ENCODE measurements at places on chromosomes 5 and 9. TPM values are rescaled to one million over a fixed set of nuclear protein-coding genes. Genes with fewer than 3 reads are reported as not detected.
A peak's percentile ranks its signal among the peaks of the same experiment; 100 is the strongest.

Gene AQP7
- polyA plus RNA-seq, result 0.05 TPM

Gene MCC
- 3.6 TPM for polyA plus RNA-seq

Gene RASGRF2
- not detected for polyA plus RNA-seq

GRCh38 chr5:168990679-168991078, 310.3 kb downstream of the SLIT3 start:
- DNase-seq, result no peak

GRCh38 chr9:135984072-135984710, 23.0 kb upstream of the UBAC1 start:
- no peak for DNase-seq

DNA sequence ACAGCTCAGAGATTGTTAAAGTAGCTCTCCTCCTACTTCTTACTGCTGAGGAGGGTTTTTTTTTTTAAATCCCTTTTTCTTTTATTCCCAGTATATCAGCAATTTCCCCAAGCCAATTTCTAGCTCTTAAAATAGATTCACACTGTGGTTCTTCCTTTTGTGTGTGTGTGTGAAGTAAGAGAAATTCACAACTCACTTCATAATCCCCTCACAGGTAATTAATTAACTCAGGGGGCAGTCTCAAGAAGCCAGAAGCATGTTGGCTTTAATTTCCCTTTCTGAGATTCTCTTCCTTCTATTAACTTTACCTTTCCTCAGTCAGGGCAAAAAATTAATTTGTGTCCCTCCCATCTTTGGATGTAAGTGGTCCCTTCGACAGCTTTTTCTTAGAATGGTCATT, 71.0 kb upstream of the HMHB1 start:
- no peak for DNase-seq

Gene TAL2
- polyA plus RNA-seq, result 0.47 TPM

GRCh38 chr9:126773004-126773607, 31.7 kb upstream of the ZBTB43 start:
- DNase-seq, result peak; percentile 52

GRCh38 chr5:158943057-158943456, 156.7 kb downstream of the EBF1 start:
- DNase-seq, result no peak

Gene HBEGF
- polyA plus RNA-seq, result 59.8 TPM

DNA sequence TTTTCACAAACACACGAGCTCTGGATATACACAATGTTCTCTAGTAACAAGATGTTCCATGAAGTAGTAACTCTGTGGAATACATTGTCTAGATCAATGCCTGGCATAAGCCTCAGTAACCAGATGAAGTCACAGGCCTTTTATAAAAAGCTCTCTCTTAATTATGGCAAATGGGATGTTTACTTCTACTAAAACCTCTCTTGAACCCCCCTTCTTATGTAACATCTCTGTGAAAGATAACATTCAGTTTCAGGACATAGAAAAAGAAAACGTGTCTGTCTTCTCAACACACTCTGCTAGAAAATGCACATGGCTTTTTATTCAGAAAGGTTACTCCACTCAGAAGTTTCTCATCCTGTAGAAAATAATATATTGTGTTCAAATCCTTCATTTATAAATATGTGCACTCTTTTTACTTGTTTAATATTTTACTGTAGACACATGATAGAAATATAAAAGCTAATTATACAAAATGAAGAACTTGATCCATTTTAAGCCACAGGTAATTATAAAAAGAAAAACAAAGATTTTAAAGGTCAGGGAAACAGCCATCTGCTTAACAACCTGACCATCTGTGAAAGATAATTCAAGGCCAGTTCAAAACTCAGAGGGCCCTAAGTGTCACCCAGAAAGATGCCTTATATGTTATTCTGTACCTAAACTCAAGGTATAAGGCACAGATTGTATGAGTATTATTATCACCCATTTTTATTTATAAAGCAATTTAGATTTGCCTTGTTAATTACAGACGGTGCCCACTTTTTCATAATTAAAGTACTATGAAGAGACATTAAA, 812.0 kb downstream of the CDH18 start:
- DNase-seq, result no peak

DNA sequence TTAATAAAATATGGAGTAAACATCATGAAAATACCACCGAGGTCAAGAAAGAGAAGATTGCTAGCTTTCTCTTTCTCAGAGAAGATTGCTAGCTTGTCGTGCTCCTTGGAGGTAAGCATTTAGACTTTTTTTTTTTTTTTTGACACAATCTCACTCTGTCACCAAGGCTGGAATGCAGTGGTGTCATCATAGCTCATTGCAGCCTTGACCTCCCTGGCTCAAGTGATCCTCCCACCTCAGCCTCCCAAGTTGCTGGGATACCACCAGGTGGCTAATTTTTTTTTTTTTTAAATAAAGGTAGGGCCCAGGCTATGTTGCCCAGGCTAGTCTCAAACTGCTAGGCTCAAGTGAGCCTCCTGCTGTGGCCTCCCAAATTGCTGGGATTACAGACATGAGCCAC, 26.3 kb upstream of the CPLANE1 start:
- no peak for DNase-seq

- peak; percentile 14 for DNase-seq
Observed at GRCh38 chr9:14103115-14103514, 210.8 kb downstream of the NFIB start.

DNA sequence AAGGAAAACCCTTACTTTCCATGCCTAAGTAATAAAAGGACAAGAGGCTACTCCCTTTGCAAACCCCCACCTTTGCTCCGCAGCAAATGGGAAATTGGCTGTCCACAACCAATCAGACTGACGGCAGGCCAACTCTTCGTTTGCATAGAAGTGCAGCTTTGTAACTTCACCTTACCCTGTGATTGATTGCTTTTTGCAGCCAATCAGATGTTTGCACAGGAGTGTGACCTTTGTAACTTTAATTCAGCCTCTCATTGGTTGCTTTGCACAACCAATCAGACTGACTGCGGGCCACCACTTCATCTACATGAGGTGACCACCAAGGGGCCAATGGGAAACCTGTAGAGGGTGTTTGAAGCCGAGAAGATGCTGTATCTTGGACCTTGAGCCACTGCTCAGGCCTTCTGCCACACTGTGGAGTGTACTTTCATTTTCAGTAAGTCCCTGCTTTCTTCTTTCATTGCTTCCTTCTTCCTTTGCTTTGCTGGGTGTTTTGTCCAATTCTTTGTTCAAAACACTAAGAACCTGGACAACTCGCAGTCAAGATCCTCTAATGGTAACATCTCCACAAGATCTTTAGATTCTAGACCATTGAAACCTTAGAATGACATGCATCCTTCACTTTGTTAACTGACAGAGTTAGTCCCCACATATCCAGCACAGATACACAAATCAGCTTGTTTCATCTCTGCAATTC, 51.3 kb upstream of the FREM1 start:
- DNase-seq, result no peak

DNA sequence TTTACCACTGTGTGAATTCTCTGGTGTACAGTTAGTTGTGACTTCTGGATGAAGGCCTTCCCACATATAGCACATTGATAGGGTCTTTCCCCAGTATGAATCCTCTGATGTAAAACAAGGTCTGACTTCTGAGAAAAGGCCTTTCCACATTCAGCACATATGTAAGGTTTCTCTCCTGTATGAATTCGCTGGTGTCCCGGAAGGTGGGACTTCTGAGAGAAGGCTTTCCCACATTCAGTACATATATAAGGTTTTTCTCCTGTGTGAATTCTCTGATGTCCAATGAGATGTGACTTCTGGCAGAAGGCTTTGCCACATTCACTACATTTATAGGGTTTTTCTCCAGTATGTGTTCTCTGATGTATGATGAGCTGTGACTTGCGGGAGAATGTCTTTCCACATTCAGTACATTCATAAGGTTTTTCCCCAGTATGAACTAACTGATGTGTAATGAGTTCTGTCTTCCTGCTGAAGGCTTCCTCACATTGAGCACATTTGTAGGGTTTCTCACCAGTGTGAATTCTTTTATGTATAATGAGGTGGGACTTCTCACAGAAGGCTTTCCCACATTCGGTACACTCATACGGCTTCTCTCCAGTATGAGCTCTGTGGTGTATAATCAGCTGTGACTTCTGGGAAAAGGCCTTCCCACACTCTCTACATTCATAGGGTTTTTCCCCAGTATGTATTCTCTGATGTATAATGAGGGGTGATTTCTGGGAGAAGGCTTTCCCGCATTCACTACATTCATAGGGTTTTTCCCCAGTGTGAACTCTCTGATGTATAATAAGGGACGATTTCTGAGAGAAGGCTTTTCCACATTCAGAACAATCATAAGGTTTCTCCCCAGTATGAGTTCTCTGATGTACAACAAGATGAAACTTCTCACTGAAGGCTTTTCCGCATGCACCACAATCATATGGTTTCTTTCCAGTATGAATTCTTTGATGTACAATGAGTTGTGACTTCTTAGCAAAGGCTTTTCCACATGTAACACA, 9.1 kb downstream of the ZNF300 start:
- DNase-seq, result no peak

DNA sequence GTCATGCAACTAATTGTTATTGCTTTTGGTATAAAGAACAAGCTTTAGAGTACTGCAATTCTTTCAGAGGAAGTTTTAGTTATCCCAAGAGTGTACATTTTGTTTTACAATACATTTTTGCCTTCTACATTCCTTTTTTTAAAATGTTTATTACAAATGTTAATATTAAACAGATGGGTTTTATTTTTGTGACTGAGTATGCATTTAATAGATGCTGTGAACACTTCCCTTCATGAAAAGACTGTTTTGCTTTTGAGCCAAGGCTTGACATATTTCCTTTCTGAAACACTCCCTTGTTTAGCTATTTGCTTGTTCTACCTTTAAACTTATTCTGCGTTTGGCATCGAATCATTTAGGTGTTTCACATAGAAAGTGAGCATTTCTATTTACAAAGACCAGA, 14.8 kb upstream of the ZNF474 start:
- no peak for DNase-seq

- no peak for DNase-seq
Observed at GRCh38 chr5:169100735-169101075, 200.2 kb downstream of the SLIT3 start.

Gene CKS2
- 362 TPM for polyA plus RNA-seq

DNA sequence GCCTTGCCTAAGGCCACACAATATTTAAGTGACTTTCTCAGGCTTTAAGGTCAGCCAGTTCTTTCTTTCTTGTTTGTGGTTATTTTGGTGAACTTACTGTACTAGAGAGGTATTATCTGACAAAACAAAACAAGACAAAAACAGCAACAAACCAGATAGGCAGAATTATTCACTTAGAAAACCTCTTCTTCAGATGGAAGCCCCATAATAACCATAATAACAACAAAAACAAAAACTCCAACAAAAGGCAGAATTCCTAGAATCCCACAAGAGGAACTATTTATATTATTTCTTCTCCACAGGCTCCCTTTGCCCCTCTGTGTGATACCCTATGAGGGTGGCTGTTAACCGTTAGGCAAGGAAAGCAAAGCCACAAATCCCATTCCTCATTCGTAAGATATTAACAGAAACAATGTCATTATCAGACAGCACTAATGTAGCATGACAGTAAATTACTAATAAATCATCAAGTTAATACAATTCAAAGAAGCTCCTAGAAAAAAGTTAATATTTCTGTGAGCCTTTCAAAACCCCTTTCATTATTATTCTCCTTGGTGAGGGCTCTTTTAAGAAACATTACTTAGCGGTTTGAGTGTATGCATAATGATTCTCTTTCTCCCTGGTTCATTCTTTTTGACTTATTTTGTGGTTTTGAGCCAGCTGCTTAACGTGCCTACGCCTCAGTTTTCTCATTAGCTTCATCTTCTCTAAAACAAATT, 274.9 kb downstream of the EFNA5 start:
- DNase-seq, result no peak

- no peak for DNase-seq
Observed at GRCh38 chr9:90114641-90115425, 510.0 kb downstream of the GADD45G start.

DNA sequence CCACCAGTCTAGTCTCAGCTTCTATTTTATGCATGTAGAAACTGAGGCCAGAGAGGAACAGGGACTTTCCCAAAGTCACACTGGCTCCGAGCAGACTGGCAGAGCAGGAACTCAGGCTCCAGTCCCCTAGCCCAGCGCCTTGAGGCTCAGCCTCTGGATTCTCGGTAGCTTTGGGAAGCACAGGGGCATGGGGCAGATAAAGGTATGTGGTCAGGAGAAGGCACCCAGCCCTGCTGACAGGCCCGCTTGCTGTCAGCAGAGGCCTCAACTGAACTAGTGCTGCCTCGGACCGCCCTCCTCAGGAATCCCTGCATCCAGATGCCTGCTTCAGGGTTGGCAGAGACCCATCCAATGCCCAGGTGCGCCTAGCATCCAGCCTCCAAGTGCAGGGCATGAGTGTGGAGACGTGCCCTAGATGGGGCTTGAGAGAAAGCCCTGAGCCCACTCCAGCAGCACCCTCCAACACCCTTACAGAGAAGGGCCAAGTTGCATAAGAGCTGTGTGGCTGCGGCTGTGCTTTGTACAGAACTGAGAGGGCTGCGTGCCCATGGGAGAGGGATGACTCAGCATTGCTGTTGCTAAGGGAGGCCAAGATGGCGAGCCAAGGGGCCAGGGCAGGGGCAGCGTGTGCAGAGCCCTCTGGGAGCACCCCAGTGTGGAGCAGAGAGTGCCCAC, 168.6 kb downstream of the MACROH2A1 start:
- no peak for DNase-seq

Gene PPP3R2
- polyA plus RNA-seq, result not detected

- no peak for DNase-seq
Observed at GRCh38 chr9:100619665-100620064, 41.8 kb downstream of the CAVIN4 start.

Gene PPP1R2B
- not detected for polyA plus RNA-seq

DNA sequence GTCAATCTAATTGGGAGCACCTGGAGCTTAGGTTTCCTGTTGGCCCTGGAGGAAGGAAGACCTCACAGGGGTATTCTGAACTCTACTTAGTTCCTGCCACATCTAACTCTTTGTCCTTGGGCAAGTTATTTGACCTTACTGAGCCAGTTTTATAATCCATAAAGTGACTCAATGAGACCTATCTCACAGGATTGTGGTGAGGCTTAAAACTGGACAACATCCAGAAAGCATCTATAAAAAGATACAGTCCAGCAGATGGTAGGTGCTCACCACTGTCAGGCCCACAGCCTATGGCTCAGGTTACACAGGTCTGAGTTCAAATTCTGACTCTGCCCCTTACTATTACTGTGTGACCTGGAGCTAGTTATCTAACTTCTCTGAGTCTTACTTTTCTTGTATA, 23.3 kb downstream of the KCNV2 start:
- DNase-seq, result no peak

- DNase-seq, result peak; percentile 80
Observed at GRCh38 chr5:174935854-174936474, 211.6 kb downstream of the MSX2 start.

Gene IL31RA
- 0.24 TPM for polyA plus RNA-seq

GRCh38 chr9:109730228-109730627, 49.8 kb upstream of the PALM2AKAP2 start:
- DNase-seq, result no peak

- no peak for DNase-seq
Observed at GRCh38 chr9:130286072-130286770, 20.7 kb downstream of the HMCN2 start.

GRCh38 chr9:101601904-101602765, 7.4 kb upstream of the PPP3R2 start:
- DNase-seq, result peak; percentile 61

Gene EFNA5
- polyA plus RNA-seq, result 0.81 TPM

Gene PCDHGA4
- polyA plus RNA-seq, result 2.2 TPM
